Daoy (cell line): ENCODE measurements at places on chromosomes 3 and 15. TPM values are rescaled to one million over a fixed set of nuclear protein-coding genes. Genes with fewer than 3 reads are reported as not detected.
A peak's percentile ranks its signal among the peaks of the same experiment; 100 is the strongest.

Gene SCN5A
- total RNA-seq = 0.17 and 0.45 TPM in 2 replicates

Gene HSPBAP1
- total RNA-seq = 11.7 and 12.7 TPM in 2 replicates

Gene RAD18
- total RNA-seq = 17.6 and 28.8 TPM in 2 replicates

Gene CSPG5
- 1.3 and 2.0 TPM in 2 replicates for total RNA-seq

Gene RHOV
- total RNA-seq = 0.15 and 0.23 TPM in 2 replicates

Gene HOMER2
- total RNA-seq = 7.9 and 11.1 TPM in 2 replicates

Gene SETMAR
- 17.9 and 21.3 TPM in 2 replicates for total RNA-seq

Gene SLC51B
- total RNA-seq = not detected in 2 replicates

Gene PLSCR2
- not detected in 2 replicates for total RNA-seq

DNA sequence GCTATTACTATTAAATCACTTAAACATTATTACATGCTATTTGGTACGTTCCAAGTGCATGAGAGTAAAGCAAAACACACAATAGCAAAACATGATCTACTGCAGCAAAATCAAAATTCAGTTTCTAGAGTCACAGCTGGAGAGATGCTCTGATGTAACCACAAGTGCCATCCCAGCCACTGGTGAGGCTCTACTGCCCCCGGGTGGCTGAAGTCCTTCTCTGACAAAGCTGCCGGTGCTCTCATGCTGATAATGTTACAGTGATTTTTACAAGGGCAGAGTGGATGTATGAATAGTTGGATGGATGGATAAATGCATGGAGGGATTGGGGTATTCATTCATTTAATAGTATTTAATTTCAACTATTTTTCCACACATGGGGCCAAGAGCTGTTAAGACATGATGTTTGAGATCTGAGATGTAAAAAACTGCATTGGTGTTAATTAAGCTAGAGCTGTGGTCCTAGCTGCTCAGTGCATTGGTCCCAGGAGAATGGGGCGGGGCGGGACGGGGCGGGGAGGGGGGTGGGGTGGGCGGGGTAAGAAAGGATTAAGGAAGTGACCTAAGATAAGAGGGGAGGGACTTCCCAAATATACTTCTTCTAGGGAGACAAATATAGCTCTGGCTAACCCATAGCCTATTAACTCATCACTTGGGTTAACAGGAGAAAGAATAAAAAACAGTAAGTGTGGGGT is 5.3 kb upstream of the SPESP1 start:
- peak; percentile 75 for DNase-seq

DNA sequence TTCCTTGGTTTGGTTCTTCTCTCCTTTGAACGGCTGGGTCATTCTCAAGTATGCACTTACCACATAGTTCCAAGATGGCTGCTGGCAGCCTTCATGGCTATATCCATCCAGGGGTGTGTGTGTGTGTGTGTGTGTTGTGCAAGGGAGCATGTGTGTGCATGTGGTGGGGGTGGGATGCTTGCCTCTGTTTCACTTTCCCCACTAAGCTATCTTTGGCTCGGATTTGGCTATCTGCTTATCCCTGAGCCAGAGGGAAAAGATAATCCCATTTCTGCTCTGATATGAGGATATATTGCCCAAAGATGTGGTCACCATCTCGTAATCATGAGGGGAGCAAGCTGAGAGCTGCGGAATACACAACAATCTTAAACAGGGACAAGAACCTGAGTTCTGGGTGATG is 26.2 kb downstream of the ANAPC13 start:
- no peak for DNase-seq

DNA sequence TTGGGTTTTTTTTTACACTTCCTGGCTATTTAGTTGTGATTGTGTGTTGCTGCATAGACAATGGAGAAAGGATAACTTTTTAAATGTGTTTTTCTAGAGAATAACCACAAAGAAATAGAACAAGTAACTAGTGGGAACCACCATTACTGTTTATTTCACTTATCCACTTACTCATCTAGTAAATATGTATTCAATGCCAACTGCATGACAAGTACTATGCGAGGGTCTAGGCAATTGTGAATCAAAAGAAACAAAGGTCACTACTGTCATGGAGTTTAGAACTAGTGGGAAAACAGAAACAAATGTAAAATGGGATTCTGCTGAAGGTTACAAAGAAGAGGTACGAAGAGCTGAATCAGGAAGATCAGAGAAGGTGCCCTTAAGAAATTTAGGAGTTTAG is 600.9 kb upstream of the ROBO2 start:
- DNase-seq = no peak

GRCh38 chr15:67531379-67531914 is 10.5 kb downstream of the C15orf61 start:
- DNase-seq = no peak

DNA sequence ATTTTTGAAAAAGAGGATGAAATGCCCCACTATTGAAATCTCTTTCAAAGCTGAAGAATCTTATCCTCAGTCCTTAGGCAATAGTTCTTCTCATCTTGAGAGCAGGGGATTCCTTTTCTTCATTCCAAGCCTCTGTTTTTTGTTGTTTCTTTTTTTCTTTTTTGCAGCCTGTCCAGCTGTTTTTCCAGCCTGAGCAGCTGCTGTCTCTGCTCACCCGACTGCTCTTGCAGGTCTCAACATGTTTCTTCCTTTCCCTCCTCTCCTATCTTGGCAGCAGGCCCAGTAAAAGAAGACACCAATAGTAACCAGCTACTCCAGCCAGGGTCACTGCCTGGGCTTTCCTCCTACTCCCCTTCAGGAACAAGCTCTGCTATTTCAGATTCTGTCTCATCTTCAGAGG is 23.8 kb downstream of the MEX3B start:
- no peak for DNase-seq

- no peak for DNase-seq
Measured at GRCh38 chr3:160194438-160194837, 30.8 kb upstream of the C3orf80 start.

GRCh38 chr3:100045696-100046095 is 68.6 kb downstream of the FILIP1L start:
- peak; percentile 92 for DNase-seq

GRCh38 chr15:71313806-71314205 is 198.5 kb downstream of the THSD4 start:
- peak; percentile 12 for DNase-seq

GRCh38 chr3:138492980-138493675 is 58.7 kb downstream of the ESYT3 start:
- no peak for DNase-seq

DNA sequence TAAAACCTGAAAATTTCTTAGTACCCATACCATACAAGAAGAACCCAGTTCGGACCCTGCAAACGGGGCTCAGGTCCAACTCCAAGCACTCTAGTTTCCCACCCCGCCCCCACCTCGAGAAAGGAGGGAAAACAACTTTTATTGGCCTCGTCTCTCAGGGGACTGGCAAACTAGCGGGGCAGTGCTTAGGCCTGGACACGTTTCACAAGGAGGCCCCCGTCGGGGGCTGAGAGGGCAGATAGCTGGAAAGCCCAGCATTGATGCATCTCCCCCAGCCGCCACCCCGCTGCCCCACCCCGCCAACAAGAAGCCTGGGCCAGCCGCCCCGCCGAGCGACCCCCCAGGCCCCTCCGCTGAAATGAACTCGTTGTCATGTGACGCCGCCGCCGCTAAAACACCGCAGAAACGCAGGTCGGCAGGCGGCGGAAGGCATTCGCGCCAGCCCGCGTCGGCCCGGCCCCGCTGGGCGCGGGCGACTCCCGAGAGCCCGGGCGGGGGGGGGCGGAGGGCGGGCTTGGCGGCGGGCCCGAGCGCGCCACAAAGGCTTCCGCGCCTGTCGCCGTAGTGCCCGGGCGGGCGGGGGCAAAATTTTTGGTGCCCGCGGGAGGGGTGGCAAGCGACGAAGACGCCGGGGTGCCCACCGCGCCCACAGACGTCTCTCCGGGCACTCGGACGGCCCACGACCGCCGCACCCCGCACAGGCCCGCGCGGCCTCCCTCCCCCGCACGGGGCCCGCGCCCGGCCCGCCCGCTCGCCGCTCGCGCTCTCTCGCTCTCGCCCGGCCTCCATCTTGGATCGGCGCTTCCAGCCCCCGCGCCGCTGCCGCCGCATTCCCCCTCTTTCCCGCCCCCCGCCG is 634 bp downstream of the STAG1 start:
- DNase-seq = peak; percentile 81

DNA sequence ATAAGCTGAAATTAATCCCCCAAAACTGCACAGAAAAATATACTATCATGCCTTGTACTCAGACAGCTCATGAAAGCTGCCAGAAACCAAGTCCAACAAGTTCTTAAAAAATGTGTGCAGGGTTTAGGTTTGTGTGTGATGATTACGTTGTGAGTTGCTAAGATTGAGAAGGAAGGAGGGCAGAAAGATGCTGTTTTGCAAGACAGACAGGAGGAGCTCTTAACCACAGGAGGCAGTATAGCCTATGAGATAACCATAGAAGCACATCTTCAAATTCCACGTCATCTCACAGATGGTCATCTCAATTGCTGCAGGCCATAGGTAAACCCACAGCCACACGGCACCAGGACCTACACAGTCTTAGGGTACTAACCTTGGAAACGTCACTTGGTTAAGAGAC is 191.9 kb downstream of the STT3B start:
- DNase-seq = no peak

GRCh38 chr3:188082450-188082849 is 71.5 kb upstream of the LPP start:
- DNase-seq = no peak

GRCh38 chr3:38479431-38480092 is 16.6 kb upstream of the EXOG start:
- DNase-seq = peak; percentile 48

DNA sequence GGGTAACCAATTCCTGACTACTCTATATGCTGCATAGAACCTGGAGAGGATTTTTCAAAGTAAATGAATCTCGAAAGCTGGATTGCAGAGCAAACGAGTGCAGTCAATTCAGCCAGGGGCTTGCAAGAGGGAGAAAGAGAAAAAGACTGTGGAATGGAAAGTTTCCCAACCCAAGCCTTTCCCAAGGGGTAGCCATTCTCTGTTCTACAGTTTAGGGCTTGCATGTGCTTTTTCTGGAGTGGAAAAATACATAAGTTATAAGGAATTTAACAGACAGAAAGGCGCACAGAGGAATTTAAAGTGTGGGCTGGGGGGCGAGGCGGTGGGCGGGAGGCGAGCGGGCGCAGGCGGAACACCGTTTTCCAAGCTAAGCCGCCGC is 511 bp upstream of the RARB start:
- no peak for DNase-seq

DNA sequence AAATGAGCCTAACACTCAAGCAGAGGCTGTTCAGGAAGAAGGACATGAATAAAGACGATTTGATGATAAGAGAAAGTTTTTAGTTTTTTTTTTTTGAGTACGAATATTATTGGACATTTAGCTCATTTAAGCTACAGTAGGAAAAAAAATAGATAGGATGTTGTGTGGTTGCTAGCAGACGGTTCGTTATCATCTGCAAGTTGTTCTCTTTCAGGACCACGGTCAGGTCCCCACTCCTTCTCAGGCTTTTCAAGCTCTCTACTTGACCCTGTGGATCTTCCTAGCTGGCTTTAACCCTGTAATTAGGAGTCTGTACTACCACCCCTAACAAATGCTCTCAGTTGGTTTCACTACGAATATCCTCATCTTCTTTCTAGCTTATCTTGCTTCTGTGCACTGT is 1.1 kb downstream of the KCNH8 start:
- no peak for DNase-seq

- DNase-seq = peak; percentile 93
Measured at GRCh38 chr3:184448321-184449160, 68.7 kb downstream of the CHRD start.

- DNase-seq = no peak
Measured at GRCh38 chr3:72080800-72081199, 295.9 kb upstream of the PROK2 start.

- DNase-seq = no peak
Measured at GRCh38 chr3:155495387-155495786, 201.9 kb upstream of the STRIT1 start.

- DNase-seq = no peak
Measured at GRCh38 chr3:102205647-102206046, 229.2 kb upstream of the ZPLD1 start.

- DNase-seq = no peak
Measured at GRCh38 chr3:124829819-124830554, 57.2 kb downstream of the ITGB5 start.

GRCh38 chr3:58012302-58012701 is 4.1 kb downstream of the FLNB start:
- no peak for DNase-seq

GRCh38 chr3:123952844-123953520 is 8.0 kb downstream of the CCDC14 start:
- no peak for DNase-seq

DNA sequence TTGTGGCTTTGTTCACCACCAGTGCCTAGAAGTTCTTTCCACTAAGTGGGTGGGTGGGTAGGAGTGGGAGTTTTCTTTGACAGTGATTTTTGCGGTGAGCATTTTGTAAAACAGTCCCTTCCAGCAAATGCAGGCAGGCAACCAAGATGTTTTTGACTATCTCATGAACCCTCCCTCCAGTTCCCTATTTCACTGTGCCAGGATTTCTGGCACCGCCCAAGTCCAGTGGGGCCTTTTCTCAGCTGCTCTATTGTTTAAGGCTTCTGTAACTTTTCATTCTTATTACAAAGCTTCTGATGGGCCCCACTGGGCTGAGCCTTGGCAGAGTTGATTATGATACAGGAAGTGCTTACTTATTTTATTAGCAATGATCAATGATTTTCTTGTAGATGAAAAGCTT is 236.0 kb downstream of the EDEM1 start:
- DNase-seq = no peak

DNA sequence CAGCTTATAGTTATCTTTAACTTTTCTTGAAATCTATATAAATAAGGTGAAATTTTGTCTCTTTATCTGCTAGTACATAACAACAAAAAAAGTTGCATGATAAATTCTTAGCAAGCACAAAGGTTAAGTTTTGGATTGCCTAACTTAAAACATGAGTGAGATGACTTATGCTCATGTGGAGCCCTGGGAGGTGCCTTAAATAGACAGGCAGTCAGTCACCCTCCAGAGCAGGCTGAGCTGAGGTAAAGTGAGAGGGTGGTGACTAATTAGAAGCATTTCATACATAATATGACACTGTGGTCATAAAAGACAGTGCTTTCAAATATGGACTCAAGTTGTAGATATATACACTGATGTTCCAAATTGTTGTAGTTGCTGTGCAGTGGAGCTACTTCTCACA is 14.6 kb upstream of the MME start:
- peak; percentile 17 for DNase-seq

- no peak for DNase-seq
Measured at GRCh38 chr3:54376939-54377578, 254.7 kb downstream of the CACNA2D3 start.

DNA sequence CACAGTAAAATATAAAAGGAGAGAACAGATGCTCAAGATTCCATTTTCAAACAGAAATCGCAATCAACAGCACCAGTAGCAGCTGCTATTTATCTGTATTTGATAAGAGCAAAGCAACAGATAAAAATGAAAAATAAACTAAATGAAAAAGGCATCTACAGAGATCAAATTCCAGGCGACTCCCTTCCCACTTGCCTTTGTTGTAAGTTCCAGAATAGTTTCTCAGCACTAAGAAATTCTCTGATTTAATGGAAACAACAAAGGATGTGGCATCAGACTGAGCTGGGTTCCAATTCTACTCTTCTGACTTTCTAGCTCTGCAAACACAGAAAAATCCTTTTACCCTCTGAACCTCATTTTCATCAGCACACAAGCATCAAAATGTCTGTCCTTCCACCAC is 110.8 kb upstream of the MME start:
- no peak for DNase-seq

GRCh38 chr15:22263738-22264137 is 183.4 kb downstream of the OR4M2 start:
- DNase-seq = no peak
